ENCODE measurements at places on chromosomes 7 and 10.

GRCh38 chr7:155001756-155002410 is 1.0 kb downstream of the PAXIP1 start:
- DNase-seq = no peak

DNA sequence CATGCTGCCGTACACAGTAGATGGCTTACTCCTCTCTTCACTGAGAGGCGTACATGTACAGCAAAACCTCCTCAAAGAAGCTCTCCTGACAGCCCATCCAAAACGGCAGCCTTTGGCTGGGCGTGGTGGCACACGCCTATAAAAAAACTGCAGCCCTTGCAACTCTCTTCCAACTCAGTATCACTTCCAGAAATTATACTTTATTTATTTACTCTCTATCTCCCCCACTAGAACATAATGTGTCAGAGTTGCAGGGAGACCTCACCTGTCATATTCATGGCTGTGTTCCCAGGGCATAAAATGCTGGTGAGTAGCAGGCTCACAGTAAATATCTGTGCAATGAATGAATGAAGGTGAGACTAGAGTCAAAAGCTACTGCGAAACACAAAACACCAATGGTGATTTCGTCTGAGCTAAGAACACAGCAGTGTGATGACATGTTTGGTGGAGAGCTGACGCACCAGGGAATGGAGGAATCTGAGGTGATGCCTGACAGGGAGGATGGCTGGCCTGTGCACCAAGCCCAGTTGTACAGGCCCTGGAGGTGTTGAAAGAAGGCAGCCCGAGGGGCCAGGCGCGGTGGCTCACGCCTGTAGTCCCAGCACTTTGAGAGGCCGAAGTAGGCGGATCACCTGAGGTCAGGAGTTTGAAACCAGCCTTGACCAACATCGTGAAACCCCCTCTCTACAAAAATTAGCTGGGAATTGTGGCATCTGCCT is 55.3 kb downstream of the COBL start:
- no peak for DNase-seq

GRCh38 chr7:155710530-155710929 is 66.1 kb downstream of the RBM33 start:
- no peak for DNase-seq

DNA sequence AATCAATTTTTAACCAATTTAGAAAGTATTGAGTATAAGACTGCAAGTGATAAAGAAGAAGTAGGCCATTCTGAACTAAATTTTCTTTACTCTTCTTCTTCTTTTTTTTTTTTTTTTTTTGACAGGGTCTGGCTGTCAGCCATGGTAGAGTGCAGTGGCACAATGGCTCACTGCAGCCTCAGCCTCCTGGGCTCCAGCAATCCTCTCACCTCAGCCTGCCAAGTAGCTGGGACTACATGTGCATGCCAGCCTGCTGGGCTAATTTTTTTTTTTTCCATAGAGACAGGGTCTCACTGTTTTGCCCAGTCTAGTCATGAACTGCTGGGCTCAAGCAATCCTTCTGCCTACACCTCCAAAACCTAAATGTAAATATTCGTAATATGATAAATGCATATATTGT is 63.2 kb downstream of the DGKB start:
- DNase-seq = no peak

DNA sequence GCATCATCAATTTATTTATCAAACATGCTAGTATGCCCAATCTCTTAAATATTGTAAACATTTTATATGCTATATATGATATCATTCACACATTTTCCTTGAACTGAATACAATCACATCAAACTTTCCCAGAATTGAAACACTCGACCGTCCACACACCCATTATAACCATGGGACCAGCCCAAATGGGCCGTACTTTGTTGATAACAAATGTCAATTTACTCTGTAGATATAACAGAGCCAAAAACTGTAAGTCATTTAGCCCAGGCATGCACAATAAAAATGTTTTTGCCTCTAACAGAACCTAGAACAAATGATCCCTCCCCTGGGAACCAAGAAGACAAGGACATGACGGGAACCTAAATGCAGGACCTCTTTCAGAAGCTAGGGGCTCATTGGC is 683 bp upstream of the ANKRD22 start:
- DNase-seq = no peak

GRCh38 chr10:77060913-77061312 is 576.7 kb downstream of the KCNMA1 start:
- DNase-seq = no peak

DNA sequence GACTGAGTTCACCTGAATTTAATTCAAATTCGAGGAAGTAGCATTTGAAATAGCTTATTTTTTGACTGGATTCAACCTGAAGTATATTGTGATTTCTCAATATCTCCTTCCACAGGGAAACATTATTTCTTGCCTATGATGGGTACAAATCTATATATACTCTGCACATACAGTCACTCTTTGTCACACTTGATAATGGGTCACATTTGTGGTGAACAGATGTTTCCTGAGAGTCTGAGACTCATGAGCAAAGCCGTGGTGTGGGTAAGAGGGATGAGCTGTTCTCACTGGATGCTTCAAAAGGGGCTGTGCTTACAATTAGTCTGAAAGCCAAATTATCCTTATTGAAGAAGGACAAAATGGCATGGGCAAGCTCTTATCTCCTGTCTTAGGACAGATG is 18.0 kb upstream of the TBXAS1 start:
- DNase-seq = no peak

GRCh38 chr10:48791267-48791928 is 106.7 kb downstream of the WDFY4 start:
- no peak for DNase-seq
